ENCODE measurements at places on chromosomes 7 and 10.

DNA sequence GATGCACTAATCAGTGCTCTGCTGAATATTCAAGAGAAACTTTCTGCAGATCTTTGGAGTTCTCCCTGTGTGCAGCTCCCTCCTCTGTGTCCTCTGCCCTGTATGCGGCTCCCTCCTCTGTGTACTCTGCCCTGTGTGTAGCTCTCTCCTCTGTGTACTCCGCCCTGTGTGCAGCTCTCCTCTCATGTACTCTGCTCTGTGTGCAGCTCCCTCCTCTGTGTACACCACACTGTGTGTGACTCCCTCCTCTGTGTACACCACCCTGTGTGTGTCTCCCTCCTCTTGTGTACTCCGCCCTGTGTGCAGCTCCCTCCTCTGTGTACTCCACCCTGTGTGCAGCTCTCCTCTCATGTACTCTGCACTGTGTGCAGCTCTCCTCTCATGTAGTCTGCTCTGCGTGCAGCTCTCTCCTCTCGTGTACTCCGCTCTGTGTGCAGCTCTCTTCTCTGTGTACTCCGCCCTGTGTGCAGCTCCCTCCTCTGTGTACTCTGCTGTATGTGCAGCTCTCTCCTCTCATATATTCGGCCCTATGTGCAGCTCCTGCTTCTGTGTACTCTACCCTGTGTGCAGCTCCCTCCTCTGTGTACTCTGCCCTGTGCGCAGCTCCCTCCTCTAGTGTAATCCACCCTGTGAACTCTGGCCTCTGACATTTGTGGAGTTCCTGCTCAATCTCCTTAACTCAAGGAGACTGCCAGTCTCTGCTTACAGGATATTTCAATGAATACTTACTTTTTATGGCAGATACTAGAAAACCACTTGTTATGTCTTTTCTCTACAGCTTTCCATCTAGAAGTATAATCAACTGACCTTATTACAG lies 280.4 kb downstream of the GLRX3 start:
- DNase-seq: no peak

DNA sequence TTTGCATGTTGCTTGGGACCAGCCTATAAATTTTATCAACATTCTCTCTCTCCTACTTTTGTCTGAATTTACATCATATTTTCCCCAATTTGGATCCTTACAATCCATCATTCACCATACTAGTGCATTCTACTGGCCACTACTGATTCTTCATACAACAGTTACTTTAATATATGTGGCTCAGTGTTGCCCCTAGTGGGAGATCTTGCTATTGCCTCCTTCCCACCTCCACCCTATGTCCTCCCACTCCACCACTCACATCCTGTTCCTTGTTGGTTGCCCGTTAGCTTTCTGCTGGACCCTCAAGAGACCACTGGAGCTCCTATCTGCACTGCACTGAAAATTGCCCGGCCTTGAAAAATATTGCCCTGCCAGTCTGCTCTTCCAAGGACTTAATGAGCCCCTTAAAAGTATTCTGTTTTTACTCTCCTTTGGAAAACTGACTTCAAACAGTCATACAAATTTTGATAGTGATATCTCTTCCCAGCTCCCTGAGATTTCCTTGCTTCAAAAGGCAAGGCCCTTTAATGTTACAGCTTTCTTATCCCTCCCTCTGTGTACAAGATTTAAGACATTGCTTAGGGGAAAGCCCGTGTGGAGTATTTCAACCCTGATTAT lies 243.2 kb upstream of the TMEM229A start:
- DNase-seq: peak; percentile 10

- DNase-seq: no peak
Measured at GRCh38 chr10:123879606-123880257, 11.9 kb downstream of the CPXM2 start.

DNA sequence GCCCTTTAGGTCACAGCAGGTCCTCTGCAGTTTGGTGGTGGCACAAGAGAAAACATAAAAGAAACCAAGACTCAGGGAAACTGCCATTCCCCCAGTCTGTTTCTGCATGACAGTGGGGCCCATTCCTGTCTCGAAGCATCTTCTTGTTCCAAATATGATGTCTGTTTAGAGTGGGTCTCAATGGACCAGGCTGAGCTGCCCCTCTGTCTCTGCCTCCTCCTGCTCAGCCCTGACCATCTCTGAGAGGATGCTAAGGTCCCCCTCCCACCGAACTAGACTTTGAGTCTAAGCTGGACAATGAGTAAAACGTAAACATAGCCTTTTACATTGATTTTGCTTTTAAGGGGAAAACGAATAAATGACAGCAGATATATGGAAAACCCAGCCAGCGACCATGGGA lies 40.4 kb downstream of the CLEC2L start:
- DNase-seq: no peak

DNA sequence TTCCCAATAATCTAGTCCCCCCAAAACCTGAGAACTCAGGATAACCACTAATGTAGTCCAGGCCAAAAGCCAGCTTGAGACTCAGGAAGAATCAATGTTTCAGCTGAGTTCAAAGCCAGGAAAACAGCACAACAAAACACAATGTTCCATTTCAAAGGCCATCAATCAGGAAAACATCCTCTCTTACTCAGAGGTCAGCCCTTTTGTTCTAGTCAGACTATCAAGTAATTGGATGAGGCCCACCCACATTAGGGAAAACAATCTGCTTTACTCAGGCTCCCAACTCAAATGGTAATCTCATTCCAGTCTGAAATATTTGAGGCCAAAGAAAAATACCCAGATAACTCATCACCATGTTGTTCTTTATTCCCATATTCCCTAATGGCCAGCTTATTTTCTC lies 152.2 kb downstream of the SDHAF3 start:
- DNase-seq: no peak

DNA sequence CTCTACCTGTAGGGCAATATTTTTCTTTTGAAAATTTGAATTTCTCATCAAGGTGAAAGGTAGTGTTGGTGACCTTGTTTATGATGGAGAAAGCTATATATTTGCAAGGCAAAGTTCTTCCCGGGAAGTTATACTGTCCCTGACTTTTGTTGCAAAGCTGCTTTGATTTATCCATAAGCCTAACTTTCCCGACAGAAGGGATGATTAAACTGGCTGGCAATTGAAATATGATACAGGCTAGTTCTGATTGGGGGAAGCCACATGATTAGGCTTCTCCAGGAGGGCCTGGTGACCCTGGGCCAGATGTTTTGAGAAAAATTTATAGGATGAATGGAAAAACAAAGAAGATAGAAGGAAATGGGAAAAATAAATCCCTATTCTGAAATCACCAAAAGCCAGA lies 215.5 kb downstream of the ACTR3B start:
- DNase-seq: no peak

Data from RWPE1 (cell line).